Mucosa of descending colon (tissue), 3 donors: ENCODE measurements at places on chromosomes 1 and 21. TPM values are rescaled to one million over a fixed set of nuclear protein-coding genes. Genes with fewer than 3 reads are reported as not detected.
A peak's percentile ranks its signal among the peaks of the same experiment; 100 is the strongest.

GRCh38 chr1:240790856-240791255 is 178.9 kb upstream of the GREM2 start:
- DNase-seq, result no peak

GRCh38 chr1:56525489-56526041 is 53.8 kb downstream of the PLPP3 start:
- peak; percentile 31 for DNase-seq

DNA sequence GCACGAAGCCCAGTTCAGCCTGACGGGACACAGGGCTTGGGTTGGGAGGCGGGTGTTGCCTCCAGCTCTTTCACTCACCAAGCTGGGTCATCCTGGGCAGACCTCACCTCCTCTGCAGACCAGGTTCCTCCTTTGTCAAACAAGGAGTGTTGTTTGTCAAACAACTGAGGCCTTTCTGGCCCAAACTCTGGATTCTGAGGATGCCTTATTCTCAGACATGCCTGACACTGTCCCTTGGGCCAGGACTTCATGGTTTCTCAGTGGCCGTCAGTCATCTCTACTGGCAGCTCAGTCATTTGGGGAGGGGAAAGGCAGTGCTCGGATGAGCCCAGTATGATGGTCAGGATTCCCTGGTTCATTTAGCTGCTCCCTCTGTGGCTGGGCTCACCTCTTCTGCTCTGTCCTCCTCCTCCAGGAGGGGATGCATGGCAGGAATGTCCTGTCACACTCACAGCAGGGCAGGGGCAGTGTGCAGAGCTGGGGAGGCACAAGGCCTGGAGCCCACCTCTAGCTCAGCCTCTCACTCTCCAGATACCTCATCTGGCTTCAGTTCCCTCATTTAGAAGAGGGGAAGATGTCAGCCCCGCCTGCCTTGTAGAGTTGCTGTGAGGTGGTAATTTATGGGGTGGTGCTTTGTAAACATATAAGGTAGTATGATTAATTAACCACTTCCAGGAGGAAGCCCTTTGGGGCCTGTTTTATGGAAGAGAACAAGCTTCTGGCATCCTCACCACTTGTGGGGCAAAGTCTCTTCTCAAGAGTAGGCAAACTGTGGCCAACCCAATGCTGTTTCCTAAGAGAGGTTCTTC is 20.6 kb downstream of the SLC2A1 start:
- no peak for DNase-seq

DNA sequence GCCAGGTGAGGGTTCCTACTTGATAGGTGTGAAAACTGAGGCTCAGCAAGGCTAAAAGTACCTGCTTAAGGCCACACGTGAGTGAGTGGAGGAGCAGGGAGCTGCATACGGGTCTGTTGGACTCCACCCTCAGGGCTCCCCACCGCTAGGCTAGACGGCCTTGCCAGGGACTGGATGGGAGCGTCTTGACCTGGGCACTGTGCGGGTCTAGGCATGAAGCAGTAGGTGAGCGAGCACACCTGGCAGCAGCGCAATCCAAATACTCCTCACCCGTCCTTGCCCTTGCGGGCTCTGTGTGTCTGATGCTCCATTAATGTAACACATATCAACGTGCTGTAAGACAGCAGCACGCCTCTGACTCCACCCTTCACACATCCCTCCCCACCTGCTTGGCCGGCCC is 94.0 kb downstream of the LACTBL1 start:
- no peak for DNase-seq

DNA sequence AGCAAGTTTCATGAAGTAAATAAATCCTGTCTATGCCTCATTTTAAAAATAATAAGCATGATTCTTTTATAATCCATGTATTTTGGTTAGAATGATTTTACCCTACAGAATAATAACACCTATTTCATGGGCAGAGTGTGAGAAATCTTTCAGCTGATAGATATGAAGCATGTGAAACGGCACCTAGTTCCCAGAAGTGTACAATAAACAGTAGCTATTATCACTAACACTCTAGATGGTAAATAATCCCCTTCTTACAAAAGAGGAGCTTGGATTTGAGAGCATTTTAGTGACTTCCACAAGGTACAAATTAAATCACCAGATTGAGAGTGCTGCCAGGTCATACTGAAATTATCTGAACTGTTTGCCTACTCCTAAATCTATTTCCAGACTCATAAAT is 95.3 kb upstream of the NRIP1 start:
- no peak for DNase-seq

DNA sequence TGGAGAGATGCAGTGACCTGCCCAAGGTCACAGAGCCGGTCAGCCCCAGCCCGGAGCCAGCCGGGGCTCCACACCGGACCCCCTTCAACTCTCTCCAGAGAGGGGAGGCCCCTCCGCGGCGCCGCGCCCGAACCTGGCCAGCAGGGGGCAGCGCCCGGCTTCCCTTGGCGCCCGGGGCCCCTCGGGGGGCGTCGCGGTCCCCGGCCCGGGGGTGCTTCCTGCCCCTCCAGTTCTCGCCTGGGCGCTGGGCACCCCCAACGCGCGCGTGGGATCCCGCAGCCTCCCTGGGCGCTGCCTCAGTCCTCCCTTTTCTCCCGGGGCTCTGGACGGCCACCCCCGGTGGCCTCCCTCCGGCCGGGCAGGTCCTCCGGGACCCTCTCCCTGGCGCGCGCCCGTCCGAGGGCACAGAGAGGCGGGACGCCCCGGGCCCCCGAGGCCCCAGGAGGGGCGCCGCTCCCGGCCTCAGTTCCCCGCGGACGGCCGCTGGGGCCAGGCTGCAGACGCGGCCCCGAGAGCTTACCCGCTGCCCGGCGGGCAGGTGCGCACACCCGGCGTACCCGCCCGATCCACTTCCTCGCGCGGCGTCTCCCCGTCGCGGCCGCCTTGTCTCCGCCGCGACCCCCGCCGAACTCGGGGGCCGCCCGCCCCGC is 406 bp downstream of the HTR1D start:
- DNase-seq, result peak; percentile 28

- DNase-seq, result no peak
Observed at GRCh38 chr1:181059435-181059834, 25.7 kb downstream of the MR1 start.

DNA sequence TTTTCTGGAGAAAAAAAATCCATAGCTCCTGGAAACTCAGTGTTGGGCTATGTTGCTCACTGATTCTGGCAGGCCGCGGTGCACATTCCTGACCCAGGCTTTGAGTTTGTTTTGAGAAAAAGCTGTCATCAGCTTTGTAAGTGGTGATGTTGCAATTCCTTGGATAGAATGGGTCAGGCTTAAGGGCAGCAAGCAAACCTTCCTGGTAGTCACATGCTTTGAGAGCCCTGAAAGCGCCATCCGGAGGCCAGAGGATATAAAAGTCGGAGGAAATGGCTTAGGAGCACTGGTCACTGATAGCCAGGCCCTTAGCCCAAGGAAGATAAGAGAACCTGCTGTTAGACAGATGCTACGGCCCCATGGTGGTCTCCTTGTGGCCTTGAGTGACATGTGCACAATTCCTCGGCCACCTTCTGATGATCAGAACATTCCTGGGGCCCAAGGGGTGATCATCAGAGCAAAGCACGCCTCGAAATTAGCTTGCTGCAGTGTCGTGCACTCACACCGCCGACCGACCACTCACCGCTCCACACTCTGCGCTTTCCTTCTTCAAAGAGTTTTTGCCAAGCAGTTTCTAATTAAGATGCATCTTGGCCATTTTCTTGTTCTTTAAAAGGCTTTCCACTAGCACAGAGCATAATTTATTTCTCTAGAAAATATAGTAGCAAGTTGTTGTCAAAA is 78.6 kb downstream of the MAN1C1 start:
- DNase-seq, result peak; percentile 49

- DNase-seq, result peak; percentile 61
Observed at GRCh38 chr1:966135-966703, at the start of gene PLEKHN1. PLEKHN1 (plus strand) TSS chr1:966482; CDS start chr1:966532, 50 bp downstream.

GRCh38 chr1:226602186-226603021 is 53.8 kb downstream of the STUM start:
- peak; percentile 66 for DNase-seq

DNA sequence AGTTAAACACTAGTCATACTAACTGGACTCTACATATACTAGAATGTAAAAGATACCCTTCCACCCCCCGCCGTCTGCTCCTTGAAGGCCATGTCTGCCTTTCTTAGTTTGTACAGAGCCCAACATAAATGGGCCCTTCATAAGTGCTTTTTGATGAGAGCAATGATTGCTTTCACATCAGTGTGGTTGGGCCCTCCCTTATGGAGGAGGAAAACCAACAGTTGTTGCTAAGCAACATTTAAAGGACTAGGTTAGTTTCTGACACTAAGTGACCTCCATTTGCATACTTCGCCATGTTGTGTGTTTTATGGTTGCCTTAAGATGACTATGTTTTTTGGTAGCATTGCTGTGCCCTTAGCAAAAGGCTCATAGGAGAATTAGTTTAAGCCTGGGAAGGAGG is 182.0 kb upstream of the SGIP1 start:
- DNase-seq, result no peak

DNA sequence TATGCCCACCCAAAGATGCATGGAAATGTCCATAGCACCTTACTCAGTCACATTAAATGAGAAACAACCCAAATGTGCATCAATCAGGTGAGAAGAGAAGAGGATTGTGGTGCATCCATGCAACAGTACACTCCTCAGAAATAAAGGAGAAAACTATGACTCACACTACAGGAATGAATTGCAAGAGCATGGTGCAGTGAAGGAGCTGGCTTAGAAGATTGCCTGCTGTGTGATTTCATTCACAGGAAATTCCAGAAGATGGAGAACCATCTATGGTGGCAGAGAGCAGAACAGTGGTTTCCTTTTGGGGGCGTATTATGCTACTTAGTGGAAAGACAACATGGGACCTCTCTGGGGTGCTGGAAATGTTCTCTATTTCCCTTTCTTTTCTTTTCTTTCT is 278.6 kb upstream of the AJAP1 start:
- no peak for DNase-seq

DNA sequence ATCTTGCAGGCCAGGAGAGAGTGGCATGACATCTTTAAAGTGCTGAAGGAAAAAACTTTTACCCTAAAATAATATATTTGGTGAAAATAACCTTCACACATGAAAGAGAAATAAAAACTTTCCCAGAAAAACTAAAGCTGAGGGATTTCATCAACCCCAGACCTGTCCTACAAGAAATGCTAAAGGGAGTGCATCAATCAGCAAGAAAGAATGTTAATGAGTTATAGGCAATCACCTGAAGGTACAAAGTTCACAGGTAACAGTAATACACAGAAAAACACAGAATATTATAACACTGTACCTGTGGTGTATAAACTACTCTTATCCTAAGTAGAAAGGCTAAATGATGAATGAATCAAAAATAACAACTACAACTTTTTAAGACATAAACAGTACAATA is 249.2 kb upstream of the PKN2 start:
- DNase-seq, result no peak

Gene TAS1R3
- total RNA-seq, result 0.96 TPM

Gene RAB3B
- 3.6 TPM for total RNA-seq

Gene GUCA2B
- total RNA-seq, result 153 TPM

Gene ATP1A2
- 124 TPM for total RNA-seq

Gene SAMSN1
- total RNA-seq, result 11.1 TPM

Gene EFCAB7
- total RNA-seq, result 5.2 TPM

Gene CELSR2
- 2.8 TPM for total RNA-seq

Gene KCNH1
- 1.2 TPM for total RNA-seq
